SJCRH30 (cell line): ENCODE measurements at places on chromosomes 2 and 18. TPM values are rescaled to one million over a fixed set of nuclear protein-coding genes. Genes with fewer than 3 reads are reported as not detected.

GRCh38 chr2:201109186-201109585, 6.8 kb upstream of the CFLAR start:
- no peak for DNase-seq

DNA sequence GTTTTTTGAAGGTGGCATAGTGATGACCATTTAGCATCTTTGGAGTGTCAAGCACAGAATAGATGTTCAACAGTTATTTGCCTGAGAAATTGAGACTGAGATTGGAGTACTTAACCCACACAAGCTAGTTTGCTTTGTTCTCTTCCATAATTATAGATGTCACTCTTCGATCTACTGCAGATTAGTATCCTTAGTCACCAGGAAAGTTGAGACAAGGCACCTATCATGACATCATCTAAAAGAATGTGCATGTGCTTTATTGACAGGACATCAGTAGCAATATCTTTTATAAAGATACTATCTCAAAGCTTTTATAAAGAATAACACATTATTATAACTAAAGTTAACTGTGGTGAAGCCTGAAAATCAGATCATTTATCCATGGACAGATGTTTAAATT, 6.4 kb downstream of the VRK2 start:
- DNase-seq, result no peak

GRCh38 chr2:231674587-231675338, 33.6 kb upstream of the PTMA start:
- peak; percentile 83 for DNase-seq

DNA sequence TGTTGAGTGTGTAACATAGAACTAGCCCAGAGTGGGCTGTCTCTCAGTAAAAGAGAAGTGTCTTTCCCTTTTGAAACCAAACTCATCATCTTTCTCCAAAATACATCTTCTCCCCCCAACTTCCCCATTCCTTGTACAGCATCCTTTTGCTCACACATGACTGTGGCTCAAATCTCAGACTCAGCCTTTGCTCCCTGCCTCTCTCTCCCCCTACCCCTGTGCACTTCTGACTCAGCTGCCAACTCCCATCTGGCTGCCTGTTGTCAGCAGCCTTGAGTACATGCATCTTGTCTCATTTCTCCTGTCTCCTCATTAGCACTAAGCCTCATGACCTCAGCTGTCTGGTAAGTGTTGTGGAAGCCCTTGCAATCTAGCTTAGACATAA, 18.1 kb upstream of the MGAT4A start:
- no peak for DNase-seq

DNA sequence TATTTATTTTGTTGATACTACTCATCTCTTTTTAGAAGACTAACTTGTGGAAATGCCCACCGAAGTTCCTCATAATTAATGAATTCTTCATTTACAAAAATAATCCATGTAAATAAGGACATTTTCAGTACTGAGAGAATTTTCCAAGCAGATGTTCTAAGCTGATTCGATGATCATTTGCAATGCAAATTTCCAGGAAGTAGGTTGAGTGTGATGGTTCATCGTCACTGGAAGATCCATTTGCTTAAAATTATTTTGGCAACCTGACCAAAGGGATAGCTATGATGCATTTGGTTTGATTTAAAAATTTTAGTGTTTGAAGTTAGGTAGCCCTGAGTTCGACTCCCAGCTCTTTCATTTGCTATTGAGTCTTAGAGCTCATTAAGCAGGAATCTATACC, 257.3 kb upstream of the RASGRP3 start:
- DNase-seq, result no peak

DNA sequence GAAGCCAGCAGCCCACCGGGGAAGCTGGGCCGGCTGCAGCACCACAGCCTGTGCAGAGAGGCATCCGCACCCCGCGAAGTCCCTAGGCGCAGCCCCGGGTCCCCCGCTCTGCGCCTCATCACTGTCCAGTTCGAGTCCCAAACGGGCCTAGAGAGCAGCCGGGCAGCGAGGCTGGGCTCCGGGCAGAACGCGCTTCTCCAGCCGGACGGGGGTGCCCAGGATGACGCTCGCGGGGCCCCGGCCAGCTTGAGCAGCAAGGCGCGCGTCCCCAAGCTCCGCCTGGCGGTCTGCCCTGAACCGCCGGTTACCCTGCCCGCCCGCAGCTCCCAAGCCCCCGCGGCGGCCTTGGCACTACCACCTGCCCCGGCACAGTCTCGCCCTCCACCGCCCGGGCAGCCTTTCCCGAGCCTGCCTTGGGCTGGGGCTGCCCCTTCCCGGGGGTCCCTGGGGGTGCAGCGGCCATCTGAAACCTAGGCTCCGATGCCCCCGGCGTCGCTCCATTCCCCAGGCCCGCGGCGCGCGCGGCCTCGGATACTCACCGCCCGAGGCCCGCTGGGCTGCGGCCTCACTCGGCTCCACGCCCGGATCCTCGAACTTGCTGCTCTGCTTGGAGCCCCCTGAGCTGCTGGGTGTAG, 591 bp downstream of the SLC16A14 start:
- no peak for DNase-seq

DNA sequence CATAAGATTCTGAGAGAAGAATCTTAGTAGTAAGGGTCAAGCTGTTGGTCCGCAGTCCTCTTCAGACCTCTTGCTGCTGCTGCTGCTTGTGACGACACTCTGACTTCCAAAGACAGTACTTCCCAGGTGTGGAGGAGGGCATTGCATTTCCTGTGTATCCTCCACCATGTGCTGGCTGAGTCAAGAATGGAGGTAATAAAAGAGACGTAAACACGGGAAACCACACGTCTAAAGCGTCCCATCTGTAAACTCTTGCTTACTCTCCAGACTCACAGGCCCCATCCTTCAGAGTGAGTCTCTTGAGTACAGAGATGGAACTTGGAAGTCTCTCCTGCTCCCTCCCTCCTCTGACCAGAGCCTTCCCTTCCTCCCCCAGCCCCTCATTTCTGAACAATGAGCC, 25.6 kb downstream of the KLHL29 start:
- DNase-seq, result no peak

GRCh38 chr18:35572644-35573043, 8.9 kb upstream of the GALNT1 start:
- DNase-seq, result no peak

GRCh38 chr2:203659331-203660049, 46.9 kb upstream of the CD28 start:
- DNase-seq, result no peak

DNA sequence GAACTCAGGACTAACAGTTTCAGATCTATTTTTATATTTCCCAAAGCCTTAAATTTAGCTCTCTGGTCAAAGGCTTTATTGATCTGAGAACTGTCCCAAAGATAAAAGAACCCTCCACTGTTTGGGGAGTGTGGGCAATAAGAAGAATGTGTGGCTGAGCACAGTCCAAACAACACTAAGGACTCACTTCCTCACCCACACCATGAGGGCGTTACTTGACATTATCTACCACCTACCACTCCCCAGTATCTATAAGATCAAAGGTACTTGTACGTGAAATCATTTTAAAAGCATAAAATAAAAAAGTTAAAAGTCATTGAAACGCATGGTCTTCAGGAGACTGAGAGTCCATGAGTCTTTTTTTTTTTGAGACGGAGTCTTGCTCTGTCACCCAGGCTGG, 54.6 kb upstream of the NFU1 start:
- DNase-seq, result no peak

- no peak for DNase-seq
These were observed 142.0 kb upstream of the APCDD1 start for GRCh38 chr18:10312326-10313015.

GRCh38 chr18:70423988-70424387, 135.1 kb downstream of the SOCS6 start:
- no peak for DNase-seq

DNA sequence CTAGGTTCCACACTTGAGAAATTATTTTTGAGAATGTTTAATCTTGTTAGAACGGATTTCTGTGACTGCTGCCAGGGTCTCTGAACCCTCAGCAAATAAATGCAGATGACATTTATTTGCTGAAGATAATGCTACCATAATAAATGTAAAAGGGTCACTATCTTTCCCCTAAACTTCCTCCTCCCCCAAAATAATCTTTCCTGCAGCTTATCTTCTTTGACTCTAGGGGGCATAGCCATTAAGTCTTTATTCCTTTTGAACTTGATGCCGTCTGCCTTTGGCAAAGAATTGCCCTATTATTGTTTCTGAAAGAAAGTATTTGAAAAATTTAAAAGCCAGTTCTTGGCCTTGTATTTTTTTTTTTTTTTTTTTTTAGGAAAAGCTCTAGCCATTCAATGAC, 63.6 kb upstream of the ACSL3 start:
- DNase-seq, result peak; percentile 37

GRCh38 chr2:120850551-120850950, 114.9 kb downstream of the GLI2 start:
- DNase-seq, result no peak

GRCh38 chr2:88698027-88698413, 6.5 kb downstream of the RPIA start:
- no peak for DNase-seq

DNA sequence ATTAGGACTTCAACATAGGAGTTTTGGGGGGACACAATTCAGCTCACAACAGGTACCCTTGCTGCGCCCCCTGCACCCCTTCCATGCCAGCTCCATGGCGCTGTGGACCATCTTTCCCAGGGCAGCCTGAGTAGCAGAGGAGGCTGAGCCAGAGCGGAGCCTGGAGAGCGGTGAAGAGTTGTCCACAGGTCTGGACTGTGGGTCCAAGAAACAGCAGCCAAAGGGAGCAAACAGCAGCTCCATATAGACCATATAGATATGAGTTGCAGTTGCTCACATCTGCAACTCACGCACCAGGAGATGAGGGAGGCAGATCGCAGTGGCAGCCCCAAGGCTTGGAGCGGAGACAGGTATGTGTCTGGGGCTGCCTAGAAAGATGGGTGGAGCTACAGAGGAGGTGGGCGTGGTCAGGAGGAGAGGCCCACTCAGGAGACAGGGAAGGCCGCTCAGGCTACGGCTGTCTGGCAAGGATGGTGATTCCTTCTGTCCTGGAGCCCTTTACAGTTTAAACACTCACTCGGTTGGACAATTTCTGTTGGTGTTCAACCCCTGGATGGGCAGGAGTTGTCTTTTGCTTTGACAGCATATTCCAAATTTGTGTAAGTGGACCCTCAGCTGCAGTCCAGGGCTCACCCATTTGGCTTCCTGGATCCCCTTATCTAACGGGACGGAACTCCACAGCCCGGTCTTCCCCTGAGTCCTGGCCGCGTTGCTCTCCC, 155.1 kb downstream of the LPIN1 start:
- DNase-seq, result no peak

- no peak for DNase-seq
These were observed 61.6 kb downstream of the SOWAHC start for GRCh38 chr2:109675666-109676345.

DNA sequence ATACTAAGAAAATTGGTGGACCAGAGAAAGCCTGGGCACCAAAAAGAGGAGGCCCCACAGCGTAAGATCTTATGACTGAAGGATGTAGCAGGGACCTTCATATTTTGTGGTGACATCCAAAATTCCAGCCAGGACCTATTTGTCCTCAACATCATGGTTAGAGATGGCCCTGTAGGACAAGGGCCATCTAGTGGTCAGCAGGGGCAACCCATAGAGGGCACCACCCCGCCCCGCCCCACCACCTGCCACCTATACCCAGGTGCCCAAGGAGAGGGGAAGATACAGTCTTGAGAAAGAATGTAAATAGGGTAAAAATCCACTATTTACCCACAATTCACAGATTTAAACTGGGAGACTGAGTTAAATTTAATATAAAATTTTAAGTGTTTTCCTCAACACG, 59.6 kb upstream of the TMEM163 start:
- DNase-seq, result no peak

GRCh38 chr2:69012310-69013141, 453 bp upstream of the ANTXR1 start:
- DNase-seq, result peak; percentile 32

- no peak for DNase-seq
These were observed 150.8 kb downstream of the PTRHD1 start for GRCh38 chr2:24642351-24642750.

DNA sequence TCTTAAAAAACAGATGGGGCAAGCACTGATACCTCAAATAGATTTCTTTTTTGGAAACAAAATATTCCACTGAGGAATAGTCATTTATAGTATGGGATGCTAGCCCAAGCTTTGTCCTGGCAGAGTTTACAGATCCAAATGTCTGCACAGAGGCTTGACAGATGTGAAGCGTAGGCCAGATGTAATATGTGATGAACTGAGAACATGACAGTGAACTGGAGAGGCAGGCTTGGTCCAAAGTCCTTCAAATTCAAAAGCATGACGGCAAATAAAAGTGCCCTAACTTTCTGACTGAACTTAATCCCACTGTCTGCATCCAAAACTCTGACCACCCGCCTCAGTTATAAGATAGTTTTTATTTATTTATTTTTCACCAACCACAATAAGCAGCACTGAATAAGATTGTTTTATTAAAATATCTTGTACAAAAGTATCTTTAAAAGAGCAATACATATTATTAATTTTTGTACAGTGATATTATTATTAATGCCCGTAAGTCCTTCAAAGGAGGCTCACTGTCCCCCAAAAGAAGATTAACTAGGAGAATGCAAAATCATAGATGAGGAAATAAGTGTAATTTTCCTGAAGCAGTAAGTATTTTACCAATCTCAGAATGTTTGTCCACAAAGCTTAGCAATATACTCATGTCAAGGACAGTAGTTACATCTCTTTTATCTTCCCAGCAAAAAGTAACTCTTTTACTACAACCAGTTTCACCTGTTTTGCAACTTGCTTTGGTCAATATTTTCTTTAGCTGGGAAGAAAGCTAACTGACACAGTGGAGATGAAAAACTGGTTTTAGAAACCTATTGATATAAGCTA, 10.7 kb upstream of the SPOPL start:
- DNase-seq, result no peak

- no peak for DNase-seq
These were observed 1495.8 kb upstream of the TMEFF2 start for GRCh38 chr2:193690572-193690971.

GRCh38 chr2:187003611-187004010, 154.6 kb upstream of the ZSWIM2 start:
- no peak for DNase-seq

- peak; percentile 63 for DNase-seq
These were observed 43.1 kb upstream of the PTH2R start for GRCh38 chr2:208363485-208363884.

Gene SNED1
- total RNA-seq, result 22.3 and 28.4 TPM in 2 replicates

Gene RSAD2
- total RNA-seq, result not detected in 2 replicates

Gene RGPD3
- not detected in 2 replicates for total RNA-seq

Gene POTEI
- total RNA-seq, result 0.25 and 0.47 TPM in 2 replicates

Gene INHA
- 0.65 and 1.4 TPM in 2 replicates for total RNA-seq

Gene ERCC3
- 43.0 and 46.9 TPM in 2 replicates for total RNA-seq

Gene TMEFF2
- total RNA-seq, result 5.0 and 7.0 TPM in 2 replicates

Gene CXCR2
- not detected in 2 replicates for total RNA-seq

Gene UGT1A9
- not detected in 2 replicates for total RNA-seq

Gene ANKRD29
- total RNA-seq, result 3.9 TPM in 2 replicates

Gene CRYBA2
- total RNA-seq, result 0.15 TPM in 1 of 2 replicates, not detected in the other

Gene NGEF
- not detected in 2 replicates for total RNA-seq

Gene TRABD2A
- 0.86 and 1.4 TPM in 2 replicates for total RNA-seq

Gene DAW1
- total RNA-seq, result 0.08 TPM in 1 of 2 replicates, not detected in the other

Gene EFR3B
- 4.0 and 4.2 TPM in 2 replicates for total RNA-seq

Gene LGALSL
- total RNA-seq, result 11.3 and 14.9 TPM in 2 replicates
